GM19239 (cell line): ENCODE measurements at places on chromosomes 1 and 21.

GRCh38 chr21:25371841-25372425, 235.3 kb downstream of the MRPL39 start:
- DNase-seq = no peak

DNA sequence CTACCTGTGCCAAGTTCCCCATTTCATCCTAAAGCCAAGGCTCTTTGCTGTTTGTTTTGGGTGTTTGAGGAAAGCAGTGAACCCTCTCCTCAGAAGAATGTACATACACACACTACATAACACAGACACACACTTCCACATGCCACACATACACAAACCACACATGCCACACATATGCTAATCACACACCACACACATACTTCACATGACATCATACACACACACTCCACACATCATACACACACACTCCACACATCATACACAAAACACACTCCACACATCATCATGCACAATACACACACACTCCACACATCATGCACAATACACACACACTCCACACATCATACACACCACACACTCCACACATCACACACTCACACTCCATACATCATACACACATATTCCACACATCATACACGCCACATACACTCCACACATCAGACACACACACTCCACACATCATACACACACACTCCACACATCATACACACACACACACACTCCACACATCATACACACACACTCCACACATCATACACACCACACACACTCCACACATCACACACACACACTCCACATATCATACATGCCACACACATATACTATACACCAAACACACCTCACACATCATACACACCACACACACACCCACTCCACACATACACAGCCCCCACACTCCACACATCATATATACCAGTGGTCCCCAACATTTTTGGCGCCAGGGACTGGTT, 22.7 kb upstream of the ZNF436 start:
- DNase-seq = no peak

DNA sequence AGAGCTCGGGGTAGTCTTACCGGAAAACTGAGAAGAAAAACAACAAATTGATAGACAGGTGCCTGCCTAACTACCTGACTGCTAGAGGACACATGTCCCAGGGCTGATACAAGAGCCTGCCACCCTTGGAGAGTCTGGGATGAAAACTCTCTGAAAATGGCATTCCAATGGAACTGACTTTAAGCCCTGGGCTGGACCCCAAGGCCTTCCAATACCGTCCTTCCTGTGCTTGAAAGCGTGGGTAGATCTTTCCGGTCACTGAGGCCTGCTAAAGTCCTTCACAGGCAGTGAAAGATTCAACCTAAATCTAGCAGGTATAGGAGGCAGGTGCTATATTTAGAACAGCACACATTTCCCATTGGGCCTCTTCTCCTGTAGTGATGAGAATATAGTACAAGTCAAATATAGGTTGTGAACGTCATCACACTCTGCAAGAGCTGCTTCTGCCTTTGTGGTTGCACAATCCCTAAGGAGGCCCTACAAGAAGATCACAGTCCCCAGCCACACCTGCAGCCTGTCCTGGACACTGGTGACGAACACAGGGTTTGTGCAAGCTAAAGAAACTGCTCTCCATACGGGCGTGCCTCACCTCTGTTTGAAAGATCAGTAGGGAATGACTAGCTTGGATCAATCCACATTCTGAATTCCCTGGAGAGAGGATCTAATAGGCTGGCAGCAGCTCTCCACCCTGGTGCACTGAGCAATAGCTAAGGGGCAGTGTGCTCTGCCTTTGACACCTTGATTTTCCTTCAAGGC, 876 bp upstream of the CHML start:
- no peak for DNase-seq

DNA sequence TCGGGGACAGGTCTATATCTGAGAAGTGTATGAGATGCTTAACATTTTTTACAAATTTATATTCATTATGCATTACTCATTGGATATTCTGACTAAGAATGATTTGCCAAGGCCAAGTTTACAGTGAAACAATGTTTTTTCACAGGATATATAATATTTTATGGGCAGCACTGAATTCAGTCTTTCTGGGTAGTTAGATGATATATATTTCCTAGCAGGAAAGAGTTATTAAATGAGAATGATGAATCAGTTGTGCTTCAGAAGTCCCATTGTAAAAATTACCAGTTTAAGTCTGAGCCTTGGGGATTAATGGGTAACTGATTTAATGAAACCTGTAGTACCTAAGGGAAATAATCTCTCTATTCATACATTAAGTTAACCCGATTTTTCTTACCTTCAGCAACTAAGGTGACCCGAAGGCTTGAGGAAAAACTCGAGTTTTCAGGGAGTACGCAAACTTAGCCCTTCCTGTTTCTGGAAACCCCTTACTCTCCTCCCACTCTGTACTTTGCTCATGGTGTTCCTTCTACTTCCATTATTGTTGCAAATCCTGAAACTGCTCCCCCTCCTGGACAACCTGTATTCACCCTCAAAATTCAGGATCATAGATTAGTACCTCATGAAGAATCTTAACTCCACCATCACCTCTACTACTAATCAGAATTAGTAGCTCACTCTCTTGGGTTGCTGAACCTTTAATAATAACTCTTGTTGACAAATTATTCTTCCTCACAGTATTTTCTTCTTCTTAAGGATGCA, 135.1 kb downstream of the AK5 start:
- DNase-seq = no peak

DNA sequence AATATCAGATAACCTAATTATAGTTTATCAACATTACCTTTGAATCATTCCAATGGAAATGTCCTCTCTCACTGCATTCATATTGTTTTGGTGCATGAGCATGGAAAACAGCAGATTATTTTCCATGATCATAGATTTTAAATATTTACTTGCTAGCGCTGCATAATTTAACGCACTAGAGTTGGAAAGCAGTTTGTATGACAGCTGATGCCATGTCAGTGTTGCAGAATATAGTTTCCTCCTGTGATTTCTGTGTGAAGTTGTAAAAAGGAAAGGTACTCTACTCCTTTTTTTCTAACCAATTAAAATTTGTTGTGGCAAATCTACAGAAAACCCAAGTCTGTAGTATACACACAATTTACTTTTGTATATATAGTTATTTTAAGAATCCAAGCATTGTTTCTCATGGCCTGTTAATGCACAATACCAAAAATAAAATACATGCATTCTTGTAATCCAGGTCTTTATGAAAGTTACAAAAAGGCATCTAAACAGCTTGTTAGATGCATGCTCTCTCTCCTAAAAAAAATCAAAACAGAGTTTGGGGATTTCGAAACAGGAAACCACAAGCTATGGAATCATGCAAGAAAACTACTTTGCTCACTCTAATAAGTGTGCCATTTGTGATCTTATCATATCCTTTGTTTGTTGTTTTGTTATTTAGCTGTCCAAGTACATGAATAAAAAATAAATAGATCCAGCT, 1.9 kb upstream of the ATG4C start:
- DNase-seq = no peak

GRCh38 chr1:164765992-164766720, 207.2 kb downstream of the PBX1 start:
- no peak for DNase-seq

DNA sequence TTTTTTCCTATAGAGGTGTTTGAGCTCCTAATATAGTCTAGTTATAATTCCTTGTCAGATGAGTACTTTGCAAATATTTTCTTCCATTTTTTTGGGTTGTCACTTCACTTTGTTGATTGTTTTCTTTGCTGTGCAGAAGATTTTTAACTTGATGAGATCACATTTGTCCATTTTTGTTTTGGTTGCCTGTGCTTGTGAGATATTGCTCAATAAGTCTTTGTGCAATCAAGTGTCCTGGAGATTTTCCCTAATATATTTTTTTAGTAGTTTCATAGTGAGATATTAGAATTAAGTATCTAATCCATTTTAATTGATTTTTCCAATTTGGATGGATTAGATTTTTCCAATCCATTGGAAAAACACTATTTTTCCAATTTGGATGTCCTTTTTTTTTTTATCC, 1395.5 kb downstream of the PLA2G4A start:
- no peak for DNase-seq

DNA sequence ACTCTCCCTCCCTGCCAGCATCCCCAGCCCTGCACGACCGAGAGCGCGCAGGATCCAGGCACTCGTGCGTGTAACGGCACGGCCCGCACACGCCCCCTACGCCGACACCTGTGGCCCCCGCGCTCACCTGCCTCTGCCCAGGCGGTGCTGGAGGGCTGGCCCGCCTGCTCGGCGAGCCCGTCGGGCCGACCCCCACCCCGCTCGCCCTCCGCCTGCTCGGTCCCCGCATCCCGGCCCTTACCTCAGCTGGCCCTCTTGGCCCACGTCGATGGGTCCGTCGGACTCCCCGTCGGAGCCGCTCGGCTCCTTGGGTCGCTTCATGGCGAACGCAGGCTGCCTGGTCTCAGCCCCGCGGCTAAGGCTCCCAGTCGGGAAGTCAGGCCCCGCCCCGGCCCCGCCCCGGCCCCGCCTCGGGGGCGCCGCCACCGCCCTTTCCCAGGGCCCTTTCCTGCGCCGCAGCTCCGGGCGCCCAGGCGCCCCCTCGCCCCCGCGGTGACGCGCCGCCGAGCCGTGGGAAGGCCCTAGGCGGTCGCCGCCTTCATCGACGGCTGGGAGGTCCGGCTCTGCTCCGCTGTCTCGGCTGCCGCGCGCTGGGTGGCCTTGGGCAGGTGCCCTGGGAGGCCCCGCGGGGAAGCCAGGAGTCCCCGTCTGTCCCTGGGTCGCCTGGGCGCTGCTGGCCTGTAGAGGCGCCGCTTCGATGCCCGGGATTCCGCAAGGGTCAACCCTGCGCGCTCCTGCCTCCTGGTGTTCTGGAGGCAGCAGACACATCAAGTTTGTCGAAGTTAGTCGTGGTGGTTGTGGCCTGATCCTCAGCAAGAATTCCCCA, at the start of gene HEYL:
Gene HEYL, minus strand, starts transcription at position 339 of the 826 bp plus-strand sequence. Its CDS starts 18 bp downstream, at position 321.
- DNase-seq = peak; percentile 71

DNA sequence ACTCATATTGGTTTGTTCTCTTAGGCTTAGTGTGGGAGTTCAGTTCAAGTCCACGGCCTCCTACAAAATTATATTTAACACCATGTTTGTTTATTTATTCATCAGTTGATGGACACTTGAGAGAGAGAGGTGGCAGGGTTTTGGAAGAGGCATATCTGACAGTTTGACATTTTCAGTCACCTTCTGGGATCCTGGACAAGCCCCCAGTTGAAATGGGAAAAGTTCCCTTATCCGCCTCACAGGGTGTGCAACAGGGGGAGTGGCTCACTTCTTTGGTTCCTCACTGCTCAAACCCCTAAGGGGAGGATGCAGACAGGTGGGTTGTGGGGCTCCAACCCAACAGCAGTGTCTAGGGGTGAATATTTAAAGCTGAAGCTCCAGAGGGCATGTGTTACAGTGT, 52.3 kb upstream of the TNFSF18 start:
- no peak for DNase-seq

- DNase-seq = no peak
Measured at GRCh38 chr1:24896596-24897262, 33.3 kb downstream of the RUNX3 start.

- DNase-seq = no peak
Measured at GRCh38 chr1:65321879-65322278, 12.5 kb downstream of the DNAJC6 start.

- no peak for DNase-seq
Measured at GRCh38 chr1:197973206-197973605, 56.0 kb downstream of the LHX9 start.

DNA sequence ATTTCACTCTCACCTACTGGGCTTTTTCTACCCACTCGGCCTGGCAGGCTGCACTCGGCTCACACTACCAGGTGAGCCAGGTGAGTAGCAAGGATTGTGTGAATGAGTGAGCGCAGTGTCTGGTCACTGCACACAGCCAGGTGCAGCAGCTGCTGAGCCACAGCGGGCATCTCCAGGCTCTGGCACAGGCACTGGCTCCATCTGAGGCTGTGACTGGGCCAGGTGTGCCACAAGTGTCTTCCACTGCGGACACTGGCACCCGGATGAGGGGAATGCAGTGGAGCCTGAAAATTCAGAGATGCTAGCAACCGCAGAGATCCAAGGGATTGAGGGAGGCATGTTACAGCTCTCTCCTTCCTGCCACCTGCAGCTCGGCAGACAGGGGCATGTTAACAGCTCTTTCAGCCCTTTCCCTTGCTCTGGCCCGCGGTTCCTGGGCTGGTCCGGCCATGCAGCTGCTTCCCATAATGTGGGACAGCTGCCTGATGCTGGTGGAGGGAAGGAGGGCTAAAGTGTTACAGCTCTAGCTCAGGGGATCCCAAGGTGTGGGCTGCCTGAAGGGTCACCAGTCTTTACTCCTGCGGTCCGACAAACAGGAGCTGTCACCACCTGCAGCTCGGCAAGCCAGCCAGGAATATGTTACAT, 1038.3 kb downstream of the AMY1C start:
- no peak for DNase-seq

DNA sequence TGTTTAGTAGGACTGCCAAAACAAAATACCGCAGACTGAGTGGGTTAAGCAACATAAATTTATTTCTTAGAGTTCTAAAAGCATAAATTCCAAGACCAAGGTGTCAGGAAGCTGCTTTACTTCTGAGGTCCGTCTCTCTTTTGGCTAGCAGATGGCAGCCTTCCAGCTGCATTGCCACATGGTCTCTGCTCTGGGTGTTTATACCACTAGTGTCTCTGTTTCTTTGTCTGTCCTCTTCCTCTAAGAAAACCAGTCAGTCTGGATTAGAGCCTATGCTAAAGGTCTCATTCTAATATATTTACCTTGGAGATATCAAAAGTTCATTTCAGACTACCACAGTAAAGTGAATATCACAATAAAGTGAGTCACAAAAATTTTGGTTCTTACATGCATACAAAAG, 519.8 kb downstream of the COL11A1 start:
- DNase-seq = no peak

DNA sequence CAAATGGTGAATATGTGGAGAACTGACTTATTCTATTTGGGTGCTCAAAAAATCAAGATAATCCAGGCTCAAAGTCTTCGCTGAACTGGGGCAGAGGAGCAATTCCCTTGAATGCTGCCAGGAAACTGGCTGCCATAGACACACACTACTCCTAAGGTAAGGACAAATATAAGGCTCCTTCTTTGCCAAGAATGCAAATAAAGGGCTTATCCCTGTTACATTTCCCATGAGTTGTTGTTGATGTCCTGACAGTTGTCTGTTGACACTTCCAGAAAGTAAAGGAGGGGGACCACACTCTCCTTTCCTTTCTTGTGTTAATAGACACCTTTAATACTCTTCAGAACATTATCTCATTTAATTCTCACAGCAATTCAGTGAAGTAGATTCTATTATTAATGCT, 212.2 kb upstream of the PTBP2 start:
- DNase-seq = no peak

DNA sequence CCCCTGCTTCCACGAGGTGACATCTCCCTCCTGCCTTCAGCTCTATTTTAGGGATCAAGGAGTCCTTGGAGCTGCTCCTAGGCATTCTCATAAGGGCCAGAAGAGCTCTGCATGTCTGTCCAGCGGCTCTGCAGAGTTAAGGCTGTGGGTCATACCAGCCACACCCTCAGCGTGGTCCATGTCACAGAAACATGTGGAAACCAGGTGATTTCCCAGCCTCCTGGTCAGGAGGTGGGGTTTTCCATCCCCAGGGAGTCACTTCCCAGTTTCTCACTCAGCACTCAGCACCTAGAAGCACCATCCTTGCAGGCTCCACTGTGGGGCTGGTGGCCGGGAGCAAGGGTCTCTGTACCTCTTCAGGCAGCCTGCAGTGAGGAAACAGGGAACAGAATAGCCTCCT, 1.4 kb upstream of the TNFRSF1B start:
- no peak for DNase-seq

- no peak for DNase-seq
Measured at GRCh38 chr1:245688536-245689453, 534.0 kb downstream of the KIF26B start.
